ENCODE measurements at places on chromosomes 3 and 15. TPM values are rescaled to one million over a fixed set of nuclear protein-coding genes. Genes with fewer than 3 reads are reported as not detected.

APOD gene
- polyA plus RNA-seq: 32.9 TPM

SLC6A11 gene
- polyA plus RNA-seq: 1.7 TPM

MLH1 gene
- 28.1 TPM for polyA plus RNA-seq

OR5K4 gene
- polyA plus RNA-seq: not detected

USP50 gene
- 0.29 TPM for polyA plus RNA-seq

MTMR10 gene
- polyA plus RNA-seq: 7.9 TPM

TAGLN3 gene
- 0.51 TPM for polyA plus RNA-seq

SOX14 gene
- 0.18 TPM for polyA plus RNA-seq

GOLGA8S gene
- polyA plus RNA-seq: 0.05 TPM

TIGIT gene
- 0.19 TPM for polyA plus RNA-seq

PLAAT1 gene
- 1.3 TPM for polyA plus RNA-seq

DNA sequence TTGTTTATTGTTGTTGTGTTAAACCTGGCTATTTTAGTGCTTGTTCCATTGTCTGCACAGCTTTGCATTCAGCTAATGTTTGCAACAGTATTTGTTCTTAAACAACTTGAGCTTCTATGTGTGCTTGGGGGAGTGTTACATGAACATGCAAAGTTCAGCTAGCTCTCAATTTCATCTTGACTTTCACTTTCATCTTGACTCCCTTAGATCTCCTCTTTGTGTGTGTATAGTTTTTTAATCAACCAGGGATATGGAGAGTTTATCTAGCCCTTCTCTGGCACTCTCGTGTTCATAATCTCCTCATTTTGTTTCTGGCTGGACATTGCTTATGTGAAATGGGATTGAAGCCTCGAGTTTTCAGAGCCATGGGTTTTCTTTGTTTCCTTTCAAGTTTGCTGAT is 212.4 kb upstream of the ZBTB20 start:
- DNase-seq: no peak

DNA sequence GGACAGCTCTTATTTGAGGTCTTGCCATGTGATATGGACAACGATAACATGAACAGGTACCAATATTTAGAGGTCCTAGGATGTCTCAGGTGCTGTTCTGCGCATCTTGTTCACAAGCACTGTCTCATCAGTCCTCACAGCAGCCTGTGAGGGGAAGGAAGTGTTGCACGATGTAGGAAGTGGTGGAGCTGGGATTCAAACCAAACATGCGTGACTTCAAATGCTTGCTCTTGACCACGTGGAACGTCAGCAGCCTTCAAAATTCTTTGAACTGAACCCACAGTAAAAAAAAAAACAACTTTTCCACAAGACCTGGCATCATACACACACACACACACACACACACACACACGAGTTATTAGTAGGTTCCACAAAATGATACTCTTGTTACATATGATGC is 153.4 kb upstream of the SMAD3 start:
- DNase-seq: no peak

GRCh38 chr3:184791171-184791570 is 20.8 kb upstream of the VPS8 start:
- no peak for DNase-seq

GRCh38 chr3:50830451-50830850 is 155.7 kb downstream of the DOCK3 start:
- DNase-seq: no peak

GRCh38 chr15:70473581-70474370 is 289.6 kb downstream of the UACA start:
- no peak for DNase-seq

DNA sequence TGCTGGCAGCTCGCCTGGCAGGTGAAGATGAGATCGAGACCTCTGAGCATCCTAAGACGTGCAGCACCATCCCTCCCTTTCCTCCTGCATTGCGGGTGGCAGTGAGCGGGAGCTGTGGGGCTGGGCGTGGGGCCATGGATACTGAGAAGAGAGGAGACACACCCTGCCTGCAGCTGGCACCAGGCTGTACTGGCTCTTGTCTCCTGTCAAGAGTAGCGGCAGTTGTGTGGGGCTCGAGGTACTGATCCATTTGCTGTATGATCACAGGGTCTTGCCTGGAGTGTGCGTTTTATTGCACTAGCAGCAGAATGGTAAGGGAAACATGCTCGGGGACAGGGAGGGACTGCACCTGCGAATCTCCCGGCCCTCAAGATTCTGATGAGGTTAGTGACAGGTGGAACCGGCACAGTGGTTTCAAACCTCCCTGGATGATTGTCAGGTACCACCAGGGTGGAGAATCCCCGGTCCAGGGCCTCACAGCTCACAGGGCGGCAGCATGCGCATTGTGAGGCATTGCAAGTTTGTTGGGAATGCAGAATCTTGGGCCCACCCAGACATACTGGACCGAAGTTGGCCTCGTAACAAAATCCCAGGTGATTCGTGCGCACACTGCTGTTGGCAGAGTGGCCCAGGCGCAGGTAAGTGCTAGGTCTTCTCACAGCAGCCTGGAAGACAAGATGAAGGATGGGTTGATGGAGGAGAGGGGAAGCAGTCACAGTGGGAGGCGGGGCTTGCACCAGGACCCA is 14.1 kb downstream of the SYNM start:
- no peak for DNase-seq

DNA sequence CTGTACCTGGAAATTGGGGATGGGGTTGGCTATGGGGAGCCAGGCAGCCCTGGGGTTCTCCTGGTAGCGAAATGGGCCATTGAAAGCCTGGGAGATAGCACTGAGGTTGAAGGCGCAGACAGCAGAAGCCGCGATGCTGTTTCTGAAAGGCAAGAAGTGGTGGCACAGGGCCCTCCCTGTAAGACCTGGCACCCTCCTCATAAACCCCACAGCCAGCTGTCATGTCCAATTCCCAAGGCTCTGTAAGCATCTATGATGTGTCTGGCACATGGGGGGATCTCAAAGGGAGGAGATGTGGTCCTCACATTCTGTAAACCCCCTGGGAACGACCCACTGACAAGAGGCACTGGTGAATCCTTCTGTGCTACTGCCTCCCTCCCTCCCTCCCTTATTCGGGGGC is 104.0 kb downstream of the SEMA5B start:
- no peak for DNase-seq

- DNase-seq: no peak
Observed at GRCh38 chr3:120481081-120481480, 30.3 kb upstream of the FSTL1 start.

GRCh38 chr3:129978123-129978522 is 3.6 kb downstream of the TRH start:
- DNase-seq: no peak

- DNase-seq: no peak
Observed at GRCh38 chr3:8756671-8757070, 12.7 kb downstream of the OXTR start.

DNA sequence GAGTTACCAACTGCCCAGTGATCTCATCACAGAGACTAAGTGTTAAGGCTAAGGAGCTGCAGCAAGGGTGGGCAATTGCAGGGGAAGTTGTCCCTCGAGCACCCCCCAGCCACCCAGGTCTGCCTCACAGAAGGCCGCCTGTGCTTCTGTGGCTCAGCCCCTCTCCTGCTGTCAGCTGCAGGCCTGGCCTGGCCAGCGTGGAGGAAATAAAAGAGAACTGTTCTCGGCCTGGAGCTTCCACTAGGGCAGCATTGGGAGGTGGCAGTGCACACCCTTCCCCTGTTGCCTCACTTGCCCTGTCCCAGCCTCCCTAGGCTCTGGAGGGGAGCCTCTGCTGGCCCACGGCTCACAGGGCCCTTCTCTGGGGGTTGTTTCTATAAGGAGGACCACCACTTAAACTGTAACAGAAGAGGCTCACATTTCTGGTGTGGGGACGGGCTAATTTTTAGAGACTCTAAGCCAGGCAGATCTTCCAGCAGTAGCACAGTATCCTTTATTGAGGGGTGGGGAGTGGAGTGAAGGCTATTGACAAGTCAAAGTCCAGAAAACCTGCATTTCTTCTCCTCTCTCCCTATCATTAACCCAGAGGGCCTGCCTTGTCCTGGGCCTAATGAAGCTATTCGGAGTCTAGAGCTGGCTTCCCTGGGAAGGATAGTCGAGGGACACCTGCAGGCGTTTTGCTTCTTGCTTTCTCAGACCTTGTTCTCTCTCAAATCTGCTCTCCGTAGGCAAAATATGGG is 75.6 kb upstream of the ADPGK start:
- DNase-seq: peak; percentile 54

DNA sequence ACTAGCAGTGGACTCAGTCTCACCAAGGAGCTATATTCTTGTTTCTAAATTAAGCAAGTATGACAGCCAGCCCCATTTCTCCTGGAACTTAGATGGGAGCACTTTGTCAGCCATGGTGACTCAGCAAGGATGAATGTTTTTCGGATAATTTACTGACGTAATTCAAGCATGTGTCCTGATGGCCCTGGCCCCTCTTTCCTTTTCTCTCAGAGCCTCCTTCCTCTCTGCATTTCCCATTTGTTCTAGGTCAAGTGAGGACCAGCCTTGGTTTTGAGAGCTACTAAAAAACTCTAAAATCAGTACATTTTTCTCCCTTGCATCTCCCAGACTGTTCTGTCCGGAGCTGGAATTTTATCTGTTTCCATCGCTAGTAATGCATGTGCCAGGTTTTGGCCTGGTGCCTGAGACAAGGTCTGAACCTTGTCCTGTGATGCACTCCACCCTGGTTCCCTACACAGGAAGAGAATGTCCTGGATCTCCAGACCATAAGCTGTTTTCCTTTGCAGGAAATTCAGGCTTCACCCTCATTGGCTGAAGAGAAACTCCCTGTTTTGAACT is 256.6 kb upstream of the ROPN1 start:
- DNase-seq: peak; percentile 19

- DNase-seq: no peak
Observed at GRCh38 chr3:145903472-145904013, 257.4 kb downstream of the PLOD2 start.

DNA sequence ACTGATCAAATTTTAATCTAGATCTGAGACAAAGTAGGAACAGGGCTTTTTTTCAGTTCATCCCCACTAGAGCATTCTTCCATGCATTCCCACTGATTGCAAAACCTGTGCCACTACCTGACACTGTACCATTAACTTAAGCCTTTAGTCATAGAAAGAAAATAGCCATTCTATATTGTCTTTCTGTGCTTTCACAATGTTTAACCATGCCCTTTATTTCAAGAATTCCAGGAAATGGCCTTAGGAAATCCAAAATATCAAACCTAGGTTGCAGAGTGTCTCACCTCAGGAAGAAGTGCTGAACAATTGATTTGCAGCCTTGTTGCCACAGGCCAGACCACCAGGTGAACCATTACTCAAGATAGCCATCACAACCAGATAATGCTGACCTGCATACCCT is 56.2 kb upstream of the TGFBR2 start:
- DNase-seq: no peak

DNA sequence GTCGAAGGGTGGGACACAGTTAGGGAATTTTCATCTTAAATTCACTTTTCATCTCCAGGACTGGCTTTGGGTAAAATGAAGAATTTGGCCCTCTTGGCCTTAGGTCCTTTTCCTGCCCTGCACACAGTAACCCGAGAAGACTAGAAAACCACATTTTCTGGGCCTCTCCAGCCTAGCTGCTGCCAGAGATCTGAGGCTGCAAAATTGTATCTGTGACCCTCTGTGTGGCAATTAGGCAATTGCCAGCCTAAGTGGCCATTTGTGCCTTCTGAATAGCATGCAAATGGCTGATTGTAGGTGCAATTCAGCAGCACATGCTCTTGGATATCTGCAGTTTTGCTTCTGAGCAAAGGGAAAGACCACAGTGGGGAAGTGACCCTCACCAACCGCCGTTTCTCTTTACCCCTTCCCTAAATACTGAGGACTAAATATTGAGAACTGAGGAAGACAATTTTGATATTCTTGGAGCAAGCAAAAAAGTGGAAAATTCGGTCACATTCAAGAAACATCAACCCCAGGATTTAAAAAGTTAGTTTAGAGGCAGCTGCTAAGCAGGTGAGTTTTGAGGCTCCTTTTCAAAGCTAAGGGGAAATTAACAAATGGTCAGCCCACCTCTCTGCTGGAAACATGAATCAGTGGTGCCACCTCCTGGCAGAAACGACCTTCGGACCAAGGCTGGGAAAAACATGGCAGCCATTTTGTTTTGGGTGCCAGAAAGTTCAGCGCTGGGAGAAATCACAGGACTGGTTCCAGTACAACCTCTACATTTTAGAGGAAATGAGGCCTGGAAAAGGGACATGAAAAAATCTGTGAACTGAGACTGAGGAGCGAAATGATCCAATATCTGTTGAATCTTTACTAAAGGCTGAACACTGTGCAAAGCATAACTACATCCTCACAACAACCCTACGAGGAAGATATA is 56.6 kb upstream of the PRTG start:
- DNase-seq: peak; percentile 78

DNA sequence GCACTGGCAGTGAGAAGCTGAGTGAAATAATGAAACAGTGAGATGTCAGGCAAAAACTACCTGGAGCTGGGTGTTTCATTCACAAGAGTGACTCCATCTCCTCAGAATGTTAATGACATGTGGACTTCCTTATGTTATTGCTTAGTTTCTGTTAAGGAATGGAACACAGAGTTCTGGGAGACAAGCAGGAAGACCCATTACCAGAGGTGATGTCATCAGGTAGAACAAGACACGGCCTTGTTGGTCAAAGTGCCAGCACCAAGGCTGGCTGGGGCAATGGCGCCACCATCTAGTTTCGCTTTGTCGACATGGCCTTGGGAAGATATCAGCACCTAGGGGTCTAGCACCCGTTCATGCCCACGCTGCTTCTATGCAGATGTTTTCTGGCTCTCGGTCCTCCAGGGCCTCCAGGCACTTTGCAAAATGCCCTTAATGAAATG is 252.2 kb downstream of the FAM43A start:
- DNase-seq: no peak

DNA sequence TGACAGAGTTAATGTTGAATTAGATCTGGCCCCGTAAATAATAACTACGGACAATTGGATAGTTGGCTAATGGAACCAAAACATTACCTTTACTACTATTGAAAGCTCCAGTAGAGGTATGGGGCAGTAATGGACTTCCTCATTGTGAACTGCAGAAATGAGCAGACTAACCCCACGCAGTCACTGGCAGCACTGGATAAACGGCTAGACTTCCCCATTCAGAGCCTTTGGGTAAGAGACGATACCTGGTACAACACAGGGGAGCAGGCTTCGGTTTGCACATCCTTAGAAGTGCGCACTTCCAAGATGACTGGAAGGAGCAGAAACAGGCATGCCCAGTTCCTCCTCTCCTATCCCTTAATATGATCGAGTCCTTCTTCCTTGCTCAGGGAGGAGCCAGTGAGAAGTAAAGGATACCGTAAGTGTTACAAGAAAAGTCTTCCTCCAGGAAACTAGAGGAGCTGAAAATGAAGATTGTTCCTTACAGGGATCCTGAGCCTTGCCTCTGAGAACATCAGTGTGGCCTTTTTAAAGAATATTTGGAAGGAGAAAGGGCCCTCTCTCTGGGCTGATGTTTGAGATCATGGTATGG is 100.5 kb upstream of the NECTIN3 start:
- peak; percentile 39 for DNase-seq

- DNase-seq: no peak
Observed at GRCh38 chr3:43036621-43037423, 57.7 kb downstream of the GASK1A start.
